Mesothelial cell of epicardium (in vitro differentiated cells): ENCODE measurements at places on chromosomes 16 and 17.

DNA sequence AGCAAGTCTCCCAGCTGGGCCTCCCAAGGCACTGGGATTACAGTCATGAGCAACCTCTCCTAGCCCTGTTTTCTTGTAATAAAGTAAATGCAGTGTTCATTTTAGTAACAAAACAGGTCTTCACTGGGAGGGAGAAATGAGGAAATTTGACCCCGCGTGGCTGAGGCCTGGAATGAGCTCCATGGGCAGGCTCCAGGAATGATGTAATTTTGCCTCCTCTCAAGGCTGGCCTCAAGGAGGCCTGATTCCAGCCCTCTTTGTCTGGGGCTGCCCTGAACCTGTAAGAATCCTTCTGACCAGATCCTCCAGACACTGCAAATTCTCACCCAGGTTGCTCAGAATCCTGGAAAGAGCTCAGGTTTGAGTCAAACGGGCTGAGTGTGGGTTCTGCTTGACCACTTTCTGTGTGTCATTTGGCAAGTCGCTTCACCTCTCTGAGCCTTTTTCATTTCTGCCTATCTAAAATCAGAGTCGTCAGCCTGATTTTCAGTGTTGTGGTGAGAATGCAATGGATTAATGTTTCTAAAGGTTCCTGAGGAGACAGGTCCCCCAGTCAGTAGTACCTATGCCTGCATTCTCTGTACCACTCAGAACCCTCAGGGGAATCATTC, 57.1 kb downstream of the RAB11FIP4 start:
- no peak for DNase-seq

- no peak for DNase-seq
Observed at GRCh38 chr16:72203401-72203800, 31.4 kb upstream of the PMFBP1 start.

GRCh38 chr17:75396025-75396424, 9.5 kb downstream of the GRB2 start:
- no peak for DNase-seq

- no peak for DNase-seq
Observed at GRCh38 chr17:38341035-38341721, 2.6 kb downstream of the GPR179 start.

GRCh38 chr17:41785859-41786226, 668 bp downstream of the JUP start:
- DNase-seq: no peak
